ENCODE measurements at places on chromosomes 1 and 21.

- DNase-seq: no peak
Observed at GRCh38 chr1:90748668-90749067, 31.6 kb upstream of the BARHL2 start.

GRCh38 chr1:66791621-66792610 lies 9.2 kb downstream of the INSL5 start:
- no peak for DNase-seq

DNA sequence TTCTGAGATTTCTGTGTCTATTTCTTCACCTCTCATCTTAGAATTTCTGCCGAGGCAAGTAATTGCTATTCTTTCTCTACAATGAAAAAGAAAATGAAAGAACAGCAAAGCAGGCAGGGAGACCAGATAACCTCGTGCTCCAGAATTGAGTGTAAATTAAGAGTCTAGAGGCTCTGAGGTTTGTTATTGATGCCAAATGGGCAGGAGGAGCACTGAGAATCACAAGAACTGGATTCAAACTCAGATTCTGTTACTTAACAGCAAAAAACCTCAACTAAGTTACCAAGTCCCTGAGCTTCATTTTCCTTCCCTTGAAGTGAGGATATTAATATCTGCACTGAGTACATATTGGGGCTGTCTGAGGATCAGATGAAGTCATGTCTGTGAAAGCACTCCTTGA lies 5.5 kb upstream of the DDR2 start:
- DNase-seq: peak; percentile 31

- DNase-seq: no peak
Observed at GRCh38 chr1:40633523-40633922, 32.0 kb downstream of the RIMS3 start.

- no peak for DNase-seq
Observed at GRCh38 chr1:92168657-92169056, 49.1 kb upstream of the C1orf146 start.

GRCh38 chr1:34926894-34927293 lies 2.6 kb downstream of the DLGAP3 start:
- DNase-seq: no peak

- no peak for DNase-seq
Observed at GRCh38 chr1:245526141-245526540, 371.4 kb downstream of the KIF26B start.

GRCh38 chr1:58749646-58750045 lies 34.2 kb downstream of the JUN start:
- no peak for DNase-seq

DNA sequence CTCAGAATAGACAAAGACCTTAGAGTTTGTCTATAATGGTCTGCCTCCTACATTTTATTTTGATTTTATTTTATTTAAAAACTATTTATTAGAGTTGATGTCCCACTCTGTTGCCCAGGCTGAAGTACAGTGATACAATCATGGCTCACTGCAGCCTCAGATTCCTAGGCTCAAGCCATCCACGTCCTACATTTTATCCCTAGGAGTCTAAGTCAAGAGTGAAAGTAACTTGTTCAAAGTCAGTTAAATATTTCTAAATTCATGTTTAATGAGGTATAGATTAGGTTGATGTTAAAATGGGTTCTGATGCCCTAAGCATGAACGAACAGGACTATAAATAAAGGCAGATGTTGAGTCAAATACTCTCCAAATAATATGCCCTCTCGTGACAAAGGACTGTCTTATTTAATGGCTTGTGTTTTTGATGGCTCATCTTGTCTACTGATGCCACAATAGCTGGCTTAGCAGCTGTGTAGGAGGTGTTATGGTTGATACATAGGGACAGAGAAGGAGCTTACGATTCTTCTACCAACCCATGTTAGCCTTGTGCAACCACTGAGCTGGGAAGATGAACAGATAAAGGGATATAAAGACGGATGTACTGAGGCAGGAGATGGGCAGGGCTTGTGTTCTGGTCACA lies 66.0 kb upstream of the CR1L start:
- DNase-seq: no peak

DNA sequence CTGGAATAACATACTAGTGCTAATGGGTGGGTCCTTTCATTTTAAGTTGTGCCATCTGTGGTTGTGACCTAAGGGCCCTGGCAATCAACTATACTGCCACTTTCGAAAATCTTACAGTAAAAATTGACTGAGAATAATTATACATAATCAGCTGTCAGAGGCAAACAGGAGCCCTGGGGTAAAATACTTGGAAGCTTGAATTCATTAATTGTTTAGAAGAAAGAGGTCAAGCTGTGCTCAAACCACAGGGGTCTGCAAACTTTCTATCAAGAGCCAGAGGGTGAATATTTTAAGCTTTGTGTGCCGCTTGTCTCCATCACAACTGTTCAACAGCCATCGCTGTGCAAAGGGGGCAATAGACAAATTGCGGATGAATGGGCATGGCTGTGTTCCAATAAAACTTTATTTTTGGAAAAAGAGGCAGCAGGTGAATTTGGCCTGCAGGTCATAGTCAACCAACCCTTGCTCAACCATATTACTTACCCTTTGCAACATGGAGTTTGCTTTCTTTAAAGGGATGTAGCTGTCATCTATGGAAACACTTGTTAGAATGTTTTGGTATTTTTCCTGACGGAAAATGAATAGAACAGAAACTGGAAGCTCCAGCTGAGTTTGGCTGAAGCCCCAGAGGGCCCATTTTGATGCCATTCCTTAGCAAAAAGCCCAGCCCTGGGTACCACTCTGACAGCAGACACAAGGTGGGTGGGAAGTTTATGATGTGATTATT lies 35.7 kb upstream of the USP1 start:
- DNase-seq: no peak

DNA sequence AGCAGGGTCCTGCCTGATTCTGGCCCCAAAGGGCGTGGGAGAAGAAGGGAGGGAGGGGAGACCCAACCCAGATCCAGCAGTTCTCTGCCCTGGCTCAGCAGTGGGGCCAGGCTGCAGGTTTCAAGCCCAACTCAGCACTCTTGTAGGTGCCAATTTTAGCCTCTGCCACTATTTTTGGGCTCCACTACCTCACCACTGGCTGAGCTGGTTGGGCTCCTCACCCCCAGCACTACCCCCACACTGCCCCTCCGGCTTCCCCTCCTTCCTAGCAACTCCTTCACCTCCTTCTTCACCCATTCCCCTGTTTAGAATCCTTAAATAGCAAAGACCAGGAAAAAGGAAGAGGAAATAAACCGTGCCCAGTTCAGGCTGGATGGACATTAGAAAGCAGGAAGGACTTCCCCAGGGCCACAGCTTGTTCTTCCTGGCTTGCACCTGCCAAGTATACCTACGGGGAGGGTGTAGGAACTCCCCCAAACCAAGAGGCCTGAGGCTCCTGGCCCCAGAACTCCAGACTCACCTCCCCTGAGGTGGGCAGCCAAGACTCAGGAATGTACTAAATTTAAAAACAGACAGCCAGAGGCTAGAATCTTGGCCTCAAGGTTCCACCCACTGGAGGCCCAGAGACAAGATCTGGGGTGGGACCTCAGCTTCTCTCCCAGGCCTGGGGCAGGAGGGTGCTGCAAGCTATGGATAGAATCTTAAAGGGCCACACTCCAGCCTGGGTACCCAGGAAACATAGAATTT lies 1.4 kb upstream of the ARHGEF2 start:
- DNase-seq: peak; percentile 60

DNA sequence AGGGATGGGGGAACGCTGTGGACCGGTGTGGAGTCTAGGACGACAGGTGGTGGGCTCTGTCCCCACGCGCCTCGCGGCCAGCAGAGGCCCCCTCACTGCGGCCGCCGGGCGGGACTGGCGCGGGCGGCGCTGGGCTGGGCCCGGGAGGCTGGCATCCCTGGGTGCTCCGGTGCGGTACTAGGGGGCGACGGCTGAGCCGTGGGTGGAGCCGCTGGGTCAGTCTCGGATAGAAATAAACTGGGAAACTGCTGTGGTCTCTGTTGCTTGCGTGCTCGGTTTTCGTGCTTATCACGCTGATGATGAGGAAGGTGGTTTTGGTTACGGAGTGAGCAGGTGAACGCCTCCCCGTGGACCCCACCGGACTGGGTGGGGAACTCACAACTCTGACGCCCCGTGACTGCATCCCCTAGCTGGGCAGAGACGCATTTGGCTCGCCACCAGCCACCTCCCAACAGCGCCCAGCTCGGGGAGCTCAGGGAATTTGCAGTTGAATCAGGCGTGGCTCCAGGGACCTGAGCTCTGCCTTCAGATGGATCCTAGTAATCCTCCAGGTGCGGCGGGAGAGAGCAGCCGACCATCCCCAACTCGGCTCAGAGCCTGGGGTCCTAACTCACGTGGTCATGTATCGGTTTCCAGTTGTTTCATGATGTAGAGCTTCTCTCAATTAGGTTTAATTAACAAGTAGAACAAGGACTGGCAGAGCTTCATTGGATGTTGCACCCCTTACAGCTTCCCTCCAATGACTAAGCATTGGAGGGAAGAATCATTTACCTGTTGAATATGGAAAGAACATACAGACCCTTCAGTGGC lies 32.1 kb downstream of the HSD17B7 start:
- DNase-seq: no peak

DNA sequence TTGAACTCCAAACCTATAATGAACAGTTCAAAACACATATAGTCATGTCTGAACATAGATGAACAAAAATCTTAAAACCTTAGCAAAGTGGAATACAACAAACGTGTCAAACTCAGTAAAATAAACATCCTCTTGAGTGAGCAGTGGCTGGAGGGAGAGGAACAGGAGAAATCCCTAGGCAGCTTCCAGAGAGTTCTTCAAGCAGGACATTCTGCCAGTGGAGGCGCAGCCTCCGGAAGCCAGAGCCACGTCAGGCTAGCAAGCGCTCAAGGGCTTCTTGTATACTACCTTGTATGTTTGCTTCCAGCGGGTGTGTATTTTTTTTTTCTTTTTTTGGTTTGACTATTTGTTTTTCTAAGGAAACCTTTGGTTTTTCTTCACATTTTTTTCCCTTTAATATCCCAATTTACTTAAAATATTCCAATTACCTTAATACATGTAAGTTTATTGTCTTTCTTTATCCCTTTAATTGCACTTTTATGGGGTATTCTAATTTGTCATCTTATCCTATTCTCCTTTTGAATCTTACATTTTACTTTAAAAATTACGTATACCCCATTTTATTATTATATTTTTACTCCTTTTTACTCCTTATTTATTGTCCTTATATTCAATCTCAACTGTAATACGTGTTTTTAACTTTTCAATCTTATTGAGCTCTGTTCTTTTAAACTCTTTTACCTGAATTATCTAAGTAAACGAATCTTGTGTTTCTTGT lies 42.0 kb downstream of the COLGALT2 start:
- peak; percentile 42 for DNase-seq

DNA sequence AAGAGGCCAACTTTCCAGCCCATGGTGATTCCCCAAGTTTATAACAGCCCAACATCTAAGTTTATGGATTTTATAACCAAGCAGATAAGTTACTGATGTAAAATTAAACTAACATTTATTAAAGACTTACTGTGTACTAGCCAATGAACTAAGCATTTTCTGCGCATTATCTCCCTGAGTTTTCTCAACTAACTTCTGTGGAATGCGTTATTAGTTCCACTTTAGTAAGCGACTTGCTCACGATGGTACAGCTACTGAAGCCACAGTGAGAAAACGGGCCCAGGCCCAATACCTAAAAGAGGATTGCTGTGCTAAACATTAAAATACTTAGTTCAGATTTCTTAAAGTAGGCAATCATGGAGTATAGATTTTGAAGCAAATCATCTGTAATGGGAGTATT lies 61.0 kb downstream of the ZBTB18 start:
- DNase-seq: no peak

DNA sequence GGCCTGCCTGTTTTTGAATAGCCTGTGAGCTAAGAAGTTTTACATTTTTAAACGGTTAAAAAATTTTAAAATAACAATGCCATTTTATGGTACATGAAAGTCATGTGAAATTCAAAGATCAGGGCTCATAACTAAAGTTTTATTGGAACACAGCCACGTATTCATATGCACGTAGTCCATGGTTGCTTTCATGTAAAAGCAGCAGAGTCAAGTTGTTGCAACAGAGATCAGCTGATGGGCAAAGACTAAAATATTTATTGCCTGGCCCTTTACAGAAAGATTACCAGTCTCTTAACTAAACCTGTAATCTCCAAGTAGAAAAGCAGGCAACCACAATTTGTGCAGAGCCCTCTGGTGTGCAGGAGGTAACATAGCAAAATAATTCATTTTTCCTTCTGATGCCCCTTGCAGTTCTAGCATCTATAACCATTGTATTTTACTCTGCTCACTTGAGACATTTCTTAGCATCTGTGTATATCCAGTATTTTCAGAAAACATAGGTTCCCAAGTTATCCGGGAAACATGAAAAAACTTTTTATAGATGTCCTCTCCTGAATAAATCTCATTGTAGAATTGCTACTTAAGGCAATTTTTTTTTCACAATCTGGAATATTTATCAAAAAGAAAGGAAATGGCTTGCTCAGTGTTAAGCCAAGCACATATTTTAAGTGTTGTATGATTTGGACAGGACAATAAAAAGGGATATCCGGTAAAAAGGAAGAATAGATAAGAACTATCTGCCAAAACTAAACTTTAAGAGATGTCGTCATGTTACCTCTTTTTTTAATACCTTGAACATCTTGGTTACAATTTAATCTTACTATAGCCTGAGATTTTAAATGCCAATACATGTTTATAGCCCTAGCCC lies 430.8 kb downstream of the PLPP3 start:
- peak; percentile 19 for DNase-seq

GRCh38 chr21:27104846-27105431 lies 138.1 kb upstream of the ADAMTS5 start:
- DNase-seq: peak; percentile 32

DNA sequence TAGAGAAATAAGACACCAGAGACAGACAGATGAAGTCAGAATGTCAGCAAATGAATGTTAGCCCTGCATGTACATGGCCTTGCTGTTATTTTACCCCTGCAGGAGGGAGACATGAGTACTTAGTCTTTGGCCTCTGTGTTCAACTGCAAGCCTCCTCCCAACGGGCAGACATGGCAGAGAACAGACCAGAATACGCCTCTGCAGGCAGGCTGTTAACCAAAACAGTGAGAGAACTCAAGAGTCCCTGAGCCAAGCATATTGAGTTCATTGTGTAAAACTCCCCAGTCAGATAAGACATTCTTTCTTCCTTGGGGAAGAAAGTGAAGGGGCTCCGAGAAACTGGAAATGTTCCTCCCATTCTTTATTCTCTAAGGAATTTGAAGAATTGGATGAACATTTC lies 150.9 kb downstream of the PHTF1 start:
- peak; percentile 2 for DNase-seq

- no peak for DNase-seq
Observed at GRCh38 chr1:162596514-162597170, 35.1 kb downstream of the UAP1 start.

- DNase-seq: no peak
Observed at GRCh38 chr1:232834066-232834465, 28.9 kb downstream of the MAP10 start.

GRCh38 chr1:77540501-77541161 lies 141.8 kb downstream of the ZZZ3 start:
- DNase-seq: peak; percentile 54

DNA sequence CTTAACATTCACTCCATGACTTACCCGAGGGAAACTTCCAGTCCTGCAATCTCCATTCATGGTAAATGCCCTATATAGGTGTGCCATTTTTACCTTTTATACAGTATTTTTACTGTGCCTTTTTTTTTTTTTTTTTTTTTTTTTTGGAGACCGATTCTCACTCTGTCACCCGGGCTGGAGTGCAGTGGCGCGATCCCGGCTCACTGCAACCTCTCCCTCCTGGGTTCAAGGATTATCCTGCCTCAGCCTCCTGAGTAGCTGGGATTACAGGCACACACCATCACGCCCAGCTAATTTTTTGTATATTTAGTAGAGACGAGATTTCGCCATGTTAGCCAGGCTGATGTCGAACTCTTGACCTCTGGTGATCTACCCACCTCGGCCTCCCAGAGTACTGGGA lies 124.4 kb upstream of the PLPPR4 start:
- no peak for DNase-seq

GRCh38 chr21:31732597-31733550 lies 956 bp upstream of the SCAF4 start:
- DNase-seq: no peak
